ENCODE measurements at places on chromosomes 4 and X.

- DNase-seq, result no peak
These were observed 120.2 kb upstream of the WDFY3 start for GRCh38 chr4:85086721-85087120.

- DNase-seq, result no peak
These were observed at the start of gene KLHL5 for GRCh38 chr4:39062094-39062769. Gene KLHL5, plus strand, starts transcription at chr4:39062232. Its CDS starts 421 bp downstream, at chr4:39062653.

DNA sequence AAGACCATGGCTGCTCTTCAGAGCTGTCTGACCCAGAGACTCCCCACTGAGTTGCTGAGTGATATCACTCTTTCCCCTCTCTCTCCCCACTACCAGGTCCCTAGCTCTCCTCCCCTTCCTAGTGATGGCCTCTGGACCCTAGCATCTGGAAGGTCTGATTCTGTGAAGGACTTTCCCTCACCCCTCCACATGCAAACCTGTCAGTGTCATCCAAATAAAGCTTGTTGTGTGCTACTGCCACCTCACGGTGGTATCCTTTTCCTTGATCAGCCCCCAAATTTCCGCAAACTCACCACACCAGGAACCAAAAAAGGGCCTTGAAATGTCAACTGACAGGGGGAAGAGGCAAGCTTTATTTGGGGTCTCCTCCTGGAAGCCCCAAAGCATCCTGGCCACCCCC lies 500.2 kb downstream of the IDS start:
- no peak for DNase-seq

DNA sequence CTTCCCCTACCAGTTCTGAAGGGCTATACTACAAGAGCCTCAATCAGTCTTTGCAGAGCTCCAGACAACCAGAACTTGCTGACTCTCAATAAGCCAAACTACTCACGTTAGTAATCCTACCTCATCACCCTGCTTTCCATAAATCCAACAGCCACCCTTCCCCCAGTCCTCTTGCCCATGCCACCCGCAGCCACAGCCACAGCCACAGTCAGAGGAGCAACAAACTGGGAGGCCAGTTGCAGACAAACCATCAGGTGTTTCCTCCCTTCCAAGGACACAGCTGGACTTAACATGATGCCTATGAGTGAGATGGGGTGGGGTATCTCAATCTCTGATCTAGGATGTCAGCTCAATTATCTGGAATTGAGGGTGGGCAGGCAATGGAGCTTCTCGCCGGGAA lies 1.0 kb downstream of the GABRA3 start:
- no peak for DNase-seq

DNA sequence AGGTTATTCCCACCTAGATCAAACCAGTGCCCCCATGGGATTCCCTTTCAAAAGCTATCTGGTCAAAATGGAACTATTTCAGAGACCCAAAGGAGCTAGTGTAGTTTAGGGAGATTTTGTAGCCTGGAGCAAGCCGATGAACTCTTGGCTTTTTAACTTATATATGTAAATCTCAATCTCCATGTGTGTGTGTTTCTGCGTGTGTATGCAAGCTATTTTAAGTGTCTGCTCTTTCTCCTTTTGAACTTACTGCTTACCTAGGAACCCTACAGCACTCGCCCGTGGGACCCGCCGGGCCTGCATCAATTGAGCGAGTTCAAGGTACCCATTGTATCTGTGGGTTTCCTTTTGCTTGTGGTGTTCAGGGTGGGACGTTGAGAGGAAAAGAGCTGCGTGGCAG lies 10.4 kb downstream of the CSTF2 start:
- no peak for DNase-seq

GRCh38 chr4:116688536-116688935 lies 396.8 kb downstream of the TRAM1L1 start:
- DNase-seq, result no peak

DNA sequence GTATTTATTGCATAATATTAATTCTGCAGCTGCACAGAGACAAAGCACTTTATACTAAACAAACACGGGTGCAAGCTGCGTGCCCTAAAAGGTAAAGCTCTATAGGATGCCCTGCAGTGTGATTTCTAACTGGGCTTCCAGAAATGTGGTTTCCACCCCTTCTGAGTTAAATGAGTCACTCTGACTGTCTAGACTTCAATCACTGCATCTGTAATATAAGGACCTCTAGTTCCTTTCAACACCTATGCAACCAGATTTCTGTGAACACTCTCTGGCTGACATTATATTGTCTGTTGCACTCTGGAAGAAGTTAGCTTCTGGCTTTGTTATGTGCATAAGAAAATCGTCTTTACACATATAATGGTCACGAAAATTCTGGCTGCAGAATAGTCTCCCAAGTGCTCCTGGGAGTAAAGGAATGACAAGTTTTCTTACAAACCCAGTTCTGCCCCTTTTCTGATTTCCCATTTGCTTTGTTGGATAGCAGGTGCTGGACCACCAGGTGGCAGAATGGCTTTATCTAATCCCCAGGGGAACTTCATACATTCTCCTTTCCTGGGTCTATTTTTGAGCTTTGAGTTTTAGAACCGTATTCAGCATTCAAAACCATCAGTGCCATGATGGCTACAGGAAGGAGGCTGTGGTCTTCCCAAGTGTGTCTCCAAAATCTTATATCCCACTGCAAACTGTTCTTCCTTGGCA lies 842.2 kb downstream of the STIM2 start:
- DNase-seq, result no peak

- DNase-seq, result no peak
These were observed 486.3 kb upstream of the PABPC4L start for GRCh38 chr4:134687646-134688628.

DNA sequence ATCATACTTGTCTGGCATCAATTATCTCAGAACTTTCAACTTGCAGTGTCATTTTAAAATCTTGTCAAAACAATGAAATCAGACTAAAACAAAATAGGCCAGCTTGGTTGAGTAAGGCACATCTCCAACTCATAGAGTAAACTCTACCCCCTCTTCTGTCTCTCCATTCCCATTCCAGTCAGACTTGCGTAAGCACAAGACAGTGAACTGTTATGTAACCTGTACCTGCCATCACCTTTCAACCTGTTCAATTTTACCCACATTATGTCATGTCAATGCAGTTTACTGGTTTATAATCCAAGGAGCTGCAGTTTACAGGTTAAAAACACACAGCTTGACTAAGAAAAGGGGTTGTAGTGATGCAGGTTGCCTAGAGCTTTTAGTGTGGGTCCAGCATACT lies 8.3 kb downstream of the CDX4 start:
- no peak for DNase-seq

- DNase-seq, result no peak
These were observed 245.7 kb downstream of the ANTXR2 start for GRCh38 chr4:79827283-79827682.

GRCh38 chr4:127523369-127523768 lies 109.4 kb upstream of the INTU start:
- DNase-seq, result no peak

DNA sequence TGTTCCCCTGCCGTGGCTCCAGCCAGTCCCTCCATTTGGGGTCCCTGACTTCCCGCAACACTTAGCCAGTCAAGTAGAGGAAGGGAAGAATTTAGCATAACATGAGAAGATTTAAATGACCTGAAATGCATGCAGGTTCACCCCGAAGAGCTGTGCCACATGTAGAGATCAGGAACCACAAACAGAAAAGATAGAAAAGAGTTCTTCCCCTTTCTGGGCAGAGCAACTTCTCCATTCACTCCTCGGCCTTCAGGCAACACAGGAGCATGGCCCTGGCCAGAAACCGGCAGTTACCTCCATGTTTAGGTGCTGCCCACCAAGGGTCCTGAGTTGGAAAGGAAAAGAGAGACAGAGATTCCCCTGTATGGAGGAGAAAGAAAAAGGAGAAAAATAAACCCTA lies 5.2 kb downstream of the NLRP2B start:
- no peak for DNase-seq

DNA sequence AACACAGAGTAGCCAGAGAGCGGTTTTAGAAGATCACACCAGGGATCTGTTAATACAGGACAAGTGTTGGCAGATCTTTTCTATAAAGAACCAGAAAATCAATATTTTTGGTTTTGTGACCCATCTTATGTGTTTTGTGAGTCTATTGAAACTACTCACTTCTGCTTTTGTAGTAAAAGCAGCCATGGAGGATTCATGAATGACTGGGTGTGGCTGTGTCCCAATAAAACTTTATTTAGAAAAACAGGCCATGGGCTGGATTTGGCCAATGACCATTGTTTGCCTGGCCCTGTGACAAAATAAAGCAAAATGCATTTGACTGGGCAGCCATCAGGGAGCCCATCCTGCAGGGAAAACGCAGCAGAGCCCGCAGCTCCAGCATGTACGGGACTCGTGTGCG lies 99.9 kb upstream of the ADRA2C start:
- no peak for DNase-seq

DNA sequence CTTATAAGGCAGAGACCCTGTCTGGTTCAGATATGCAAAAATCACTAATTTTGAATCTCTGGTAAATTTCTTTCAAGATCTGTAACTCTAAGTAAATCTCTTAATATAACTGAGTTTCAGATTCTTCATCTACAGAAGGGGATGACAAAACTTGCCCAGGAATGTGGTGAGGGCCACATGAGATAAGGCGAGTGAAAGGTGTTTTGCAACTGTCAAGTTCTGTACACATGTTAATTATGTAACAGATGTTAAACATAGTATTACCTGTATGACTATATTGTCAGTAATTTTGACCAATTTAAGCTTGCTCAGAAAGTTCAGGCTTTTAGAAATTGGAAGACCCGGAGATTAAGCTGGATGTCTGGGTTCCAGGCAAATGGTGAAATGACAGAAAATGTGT lies 549 bp upstream of the GLRB start:
- DNase-seq, result no peak

- no peak for DNase-seq
These were observed 168.9 kb downstream of the DCTD start for GRCh38 chr4:182748283-182748682.

DNA sequence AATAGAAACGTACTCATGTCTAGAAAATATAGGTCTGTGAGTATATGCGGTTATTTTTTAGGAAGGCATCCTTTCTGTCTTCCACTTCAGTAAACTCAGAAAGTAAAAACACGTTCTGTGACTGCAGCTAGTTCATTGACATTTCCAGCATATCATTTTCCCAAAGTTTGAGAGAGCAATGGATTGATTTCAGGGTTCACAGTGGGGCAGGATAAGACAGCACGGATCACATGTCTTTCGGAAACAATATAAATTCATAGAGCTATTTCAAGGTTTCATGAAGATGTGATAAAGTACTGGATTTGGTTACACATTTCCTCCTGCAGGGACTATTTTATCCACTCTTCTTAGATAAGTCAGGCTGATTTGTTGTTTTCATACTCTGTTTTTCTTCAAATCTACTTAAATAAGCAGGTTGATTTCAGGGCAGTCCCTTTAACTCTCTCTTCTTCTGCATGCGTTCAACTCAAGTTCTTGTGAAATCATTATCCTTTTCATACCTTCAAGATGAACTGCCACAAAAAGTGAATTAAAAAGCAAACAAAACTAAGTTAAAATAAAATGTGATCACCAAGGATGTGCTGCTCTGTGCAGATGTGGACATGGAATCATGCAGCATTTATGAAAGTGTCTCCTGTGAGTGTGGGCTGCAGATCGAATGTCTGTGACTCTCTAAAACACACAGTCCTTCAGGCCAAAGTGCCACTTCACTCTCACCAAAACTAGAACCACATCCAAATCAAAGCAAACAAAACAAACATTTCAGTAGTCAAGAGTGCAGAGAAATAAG lies 187.7 kb downstream of the UNC5C start:
- DNase-seq, result no peak

DNA sequence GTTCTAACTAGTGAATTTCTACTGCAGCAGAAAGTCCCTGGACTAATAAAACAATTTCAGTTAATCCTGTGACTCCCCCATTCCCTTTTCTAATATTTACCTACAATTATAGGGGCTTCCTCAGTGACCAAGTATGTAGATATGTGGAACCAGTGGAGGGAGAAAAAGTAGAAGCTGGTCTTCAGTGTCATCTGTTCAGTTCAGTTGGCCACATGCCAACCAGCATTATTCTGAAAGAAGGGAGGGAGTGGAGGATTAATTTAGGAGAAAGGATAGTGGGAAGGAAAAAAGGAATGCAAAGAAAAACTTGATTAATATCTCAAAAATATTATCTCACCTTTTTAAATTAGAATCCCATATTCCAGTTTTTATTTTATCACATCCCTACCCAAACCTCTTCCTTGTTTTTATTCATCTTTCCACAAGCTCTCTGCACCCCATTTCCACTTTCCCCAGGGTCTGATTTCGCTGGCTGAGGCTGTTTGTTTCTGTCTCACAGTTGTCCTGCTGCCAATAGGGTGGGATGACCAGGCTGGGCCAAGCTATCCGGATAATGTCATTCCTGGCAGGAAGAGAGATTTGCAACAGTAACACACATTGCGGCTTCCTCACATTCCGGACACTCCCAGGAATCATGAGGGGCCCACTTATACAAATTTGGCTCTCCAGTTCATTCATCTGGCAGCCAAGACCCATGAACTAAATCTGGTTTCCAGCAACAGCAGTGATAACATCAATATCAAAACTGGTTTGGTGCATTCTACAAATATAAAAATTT lies 24.6 kb upstream of the ANTXR2 start:
- no peak for DNase-seq

DNA sequence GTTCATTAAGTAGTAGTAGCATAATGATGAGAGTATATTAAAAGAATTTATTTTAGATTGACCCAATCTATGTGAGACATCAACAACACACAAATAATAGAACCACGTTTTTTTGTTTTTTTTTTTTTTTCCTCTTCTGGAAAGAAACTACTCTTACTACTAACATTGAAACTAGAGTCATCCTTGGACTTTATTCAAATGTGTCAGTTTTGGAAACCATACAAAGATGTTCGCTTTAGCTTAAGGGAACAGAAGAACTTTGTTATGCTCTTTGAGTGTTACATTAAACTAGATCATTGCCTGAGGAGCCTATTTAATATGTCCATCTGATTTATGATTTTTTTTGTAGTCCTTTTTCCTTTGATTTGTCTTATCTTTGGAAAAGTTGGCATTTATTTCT lies 166.7 kb downstream of the RPA4 start:
- DNase-seq, result no peak

DNA sequence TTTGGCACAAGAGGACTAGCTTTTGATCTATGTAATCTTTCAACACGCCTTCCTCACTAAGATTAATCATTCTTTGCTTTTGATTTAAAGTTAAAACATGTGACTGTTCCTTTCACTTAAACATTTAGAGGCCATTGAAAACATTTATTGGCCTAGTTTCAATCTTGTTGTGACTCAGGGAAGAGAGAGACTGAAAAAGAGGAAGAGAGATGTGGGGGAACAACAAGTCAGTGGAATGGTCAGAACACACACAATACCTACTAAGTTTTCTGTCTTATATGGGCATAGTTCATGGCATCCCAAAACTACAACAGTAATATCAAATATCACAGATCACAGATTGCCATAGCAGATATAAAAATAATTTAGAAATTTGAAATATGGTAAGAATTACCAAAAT lies 812.9 kb upstream of the AGA start:
- no peak for DNase-seq

- no peak for DNase-seq
These were observed 17.6 kb upstream of the GABRA4 start for GRCh38 chr4:47010912-47011446.

GRCh38 chr4:55510685-55511084 lies 36.0 kb downstream of the CLOCK start:
- DNase-seq, result no peak

Measured in cortex of kidney (tissue), 1 donor.